ENCODE measurements at places on chromosomes 12 and 14.

GRCh38 chr12:68264158-68264855, 10.9 kb upstream of the IL22 start:
- no peak for DNase-seq

DNA sequence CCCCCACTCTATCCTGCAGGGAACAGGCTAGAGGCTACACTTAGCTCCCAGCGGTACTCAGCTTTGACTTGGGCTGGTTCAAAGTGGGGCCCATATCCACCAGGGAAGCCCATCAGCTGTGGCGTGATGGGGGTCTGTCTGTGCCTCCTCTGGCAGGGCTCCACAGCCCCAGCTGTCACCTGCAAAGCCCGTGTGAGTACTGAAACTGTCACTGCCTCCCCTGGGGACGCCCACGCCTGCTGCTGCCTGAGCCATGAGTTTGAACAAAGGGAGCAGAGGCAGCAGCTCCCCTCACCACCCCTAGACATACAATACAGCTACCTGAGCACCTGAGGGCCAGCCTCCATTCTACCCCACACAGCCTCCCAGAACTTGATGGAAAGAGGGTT, 5.0 kb downstream of the REM2 start:
- no peak for DNase-seq

GRCh38 chr12:54033980-54034784, 1.3 kb downstream of the HOXC5 start:
- DNase-seq = no peak

DNA sequence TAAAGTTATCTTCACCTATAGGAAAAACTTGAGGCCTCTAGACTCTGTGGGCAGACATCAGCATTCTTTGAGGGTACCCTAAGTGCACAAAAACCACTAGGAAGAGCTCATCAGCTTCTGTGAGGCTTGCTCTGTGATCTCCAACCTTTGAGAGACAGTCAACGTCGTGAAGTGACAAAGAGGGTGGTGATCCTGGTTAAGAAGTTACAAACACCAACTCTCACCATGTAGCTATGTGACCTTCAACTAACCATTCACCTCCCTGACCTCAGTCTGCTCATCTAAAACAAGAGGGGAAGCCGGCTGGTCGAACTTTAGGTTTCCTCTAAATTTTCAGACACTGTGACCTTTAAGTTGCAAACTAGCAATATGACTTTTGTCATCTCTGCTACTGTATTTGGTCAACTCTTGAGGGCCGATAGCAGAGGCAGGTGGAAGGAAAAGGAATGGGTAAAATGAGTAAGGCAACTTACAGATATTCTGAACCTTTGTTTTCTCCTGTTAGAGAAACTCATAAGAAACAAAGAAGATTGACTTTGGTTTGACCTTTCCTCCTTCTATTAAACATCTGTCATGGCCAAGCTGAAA, 103.2 kb upstream of the PARP11 start:
- no peak for DNase-seq

DNA sequence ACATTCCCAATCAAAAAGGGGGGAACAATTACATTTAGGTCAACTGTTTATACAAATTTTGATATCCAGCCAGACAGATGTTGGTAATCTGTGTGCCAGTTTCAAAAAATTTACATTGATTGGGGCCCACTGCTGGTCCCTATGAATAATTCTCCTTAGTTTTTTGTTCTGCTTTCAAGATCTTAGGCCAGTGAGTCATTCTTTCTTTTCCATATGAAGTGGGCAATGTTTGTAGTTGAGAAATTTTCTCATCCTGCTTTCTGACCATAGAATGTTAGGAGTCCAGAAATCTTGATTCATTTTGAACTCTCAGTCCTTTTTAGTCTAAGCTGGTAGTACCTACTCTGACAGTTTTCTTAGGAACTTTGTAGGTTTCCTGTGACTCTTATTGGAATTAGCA, 244.3 kb downstream of the DIO2 start:
- no peak for DNase-seq

DNA sequence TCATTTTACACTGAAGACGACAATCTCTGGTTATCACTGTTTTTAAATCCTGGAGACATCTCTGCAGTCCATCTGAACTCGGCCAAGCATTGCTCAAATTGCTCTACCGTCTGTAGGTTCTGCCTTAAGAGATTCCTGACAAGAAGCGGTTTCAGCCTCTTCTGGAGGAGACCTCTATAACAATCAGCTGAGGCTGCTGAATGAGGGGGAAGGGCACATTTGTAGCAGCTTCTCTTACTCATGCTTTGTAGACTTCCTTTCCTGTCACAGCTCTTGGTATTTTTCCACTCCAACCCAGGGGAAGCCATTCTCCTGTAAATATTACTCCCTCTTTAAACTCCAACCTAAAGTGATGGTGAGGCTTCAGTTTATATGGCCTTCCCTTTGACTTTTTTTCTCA, 3.0 kb downstream of the ARG2 start:
- DNase-seq = no peak

DNA sequence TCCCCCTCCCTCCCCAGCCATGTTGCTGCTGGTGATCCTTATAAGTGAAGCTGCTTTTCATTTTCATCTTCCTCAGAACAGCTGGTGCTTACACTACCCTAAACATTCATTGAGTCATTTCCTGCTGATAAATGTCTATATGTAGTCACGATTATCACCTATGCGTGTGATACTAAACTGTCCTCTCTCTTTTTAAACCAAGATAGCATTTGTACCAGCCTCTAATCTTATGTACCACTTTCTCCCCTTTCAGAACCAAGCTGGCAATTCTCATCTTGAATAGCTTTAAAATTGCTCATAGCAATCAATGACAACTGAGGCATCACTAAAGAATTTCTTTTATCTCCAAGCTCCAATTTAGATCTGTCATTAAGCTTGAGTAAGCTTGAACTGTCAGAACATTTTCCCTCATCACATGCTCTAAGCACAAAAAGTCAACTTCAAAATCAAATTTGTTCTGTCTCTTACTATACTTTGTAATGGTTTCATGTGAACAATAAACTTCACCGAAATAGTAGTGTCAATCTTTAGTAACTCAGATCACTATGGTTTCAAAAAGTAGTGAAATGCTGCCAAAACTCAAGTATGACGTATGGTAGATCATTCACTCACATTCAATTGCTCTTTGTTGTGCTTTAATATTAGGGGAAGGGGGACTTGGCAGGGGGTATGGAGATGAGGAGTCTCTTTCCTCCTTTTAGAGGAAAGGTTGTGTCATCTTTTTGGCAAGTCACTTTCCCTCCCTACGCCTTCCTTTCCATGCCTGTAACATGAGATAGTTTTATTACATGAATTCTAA, 178.1 kb upstream of the NOVA1 start:
- DNase-seq = no peak

GRCh38 chr12:82458101-82458500, 99.8 kb downstream of the METTL25 start:
- DNase-seq = no peak

GRCh38 chr12:89245090-89245489, 107.2 kb downstream of the DUSP6 start:
- DNase-seq = no peak

Data from NCI-H1048 (cell line).